H4 (cell line): ENCODE measurements at places on chromosomes 12 and 14. TPM values are rescaled to one million over a fixed set of nuclear protein-coding genes. Genes with fewer than 3 reads are reported as not detected.
A peak's percentile ranks its signal among the peaks of the same experiment; 100 is the strongest.

DNA sequence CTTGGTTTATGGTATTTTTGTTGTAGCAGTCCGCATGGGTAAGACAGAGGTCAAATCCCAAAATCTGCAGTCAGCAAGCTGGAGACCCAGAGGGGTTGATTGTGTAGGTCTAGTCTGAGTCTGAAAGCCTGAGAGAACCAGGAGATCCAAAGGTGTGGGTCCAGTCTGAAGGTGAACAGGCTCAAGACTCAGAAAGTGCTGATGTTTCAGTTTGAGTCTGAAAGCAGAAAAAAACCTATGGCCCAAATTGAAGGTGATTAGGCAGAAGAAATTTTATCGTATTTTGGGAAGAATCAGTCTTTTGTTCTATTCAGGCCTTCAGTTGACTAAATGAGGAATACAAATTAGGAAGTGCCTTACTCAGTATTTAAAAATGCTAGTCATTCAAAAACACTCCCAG lies 807.8 kb upstream of the FOXG1 start:
- no peak for DNase-seq

Gene LMNTD1
- not detected in 2 replicates for total RNA-seq

DNA sequence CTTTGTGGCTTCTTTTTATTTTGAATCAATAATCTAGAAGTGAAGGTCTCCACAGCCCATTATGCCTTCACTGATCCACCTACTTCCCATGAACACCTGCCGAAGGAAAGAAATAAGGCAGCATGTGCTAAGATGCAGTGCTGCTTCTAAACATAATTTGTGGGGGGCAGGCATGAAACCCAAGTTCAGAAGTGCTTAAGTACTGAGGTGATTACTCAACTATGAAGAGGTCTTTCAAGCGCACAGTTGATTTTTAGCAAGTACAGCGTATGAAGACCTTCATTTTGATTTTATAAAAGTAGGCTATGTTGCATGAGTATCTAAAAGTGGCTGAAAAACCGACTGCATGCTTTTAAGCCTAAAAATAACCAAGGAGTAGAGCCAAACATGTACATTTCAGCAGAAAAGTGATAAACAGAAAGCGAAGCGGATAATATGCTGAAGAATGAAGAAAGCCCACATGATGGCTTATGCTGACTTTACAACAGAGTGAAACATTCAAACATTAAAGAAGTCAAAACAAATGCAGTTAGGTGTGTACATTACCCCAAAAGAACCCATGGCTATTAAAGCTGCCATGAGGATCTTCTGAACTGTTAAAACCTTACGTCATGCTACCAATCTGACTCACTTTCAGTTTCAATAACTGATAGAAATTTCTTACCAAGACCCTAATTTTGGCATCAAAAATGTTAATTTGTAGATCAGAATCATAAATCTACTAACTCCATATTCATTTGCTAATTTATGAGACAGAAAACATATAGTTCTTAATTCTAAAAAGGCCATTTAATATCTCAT lies 29.3 kb downstream of the KICS2 start:
- no peak for DNase-seq

Gene AKAP6
- total RNA-seq = 25.9 and 38.6 TPM in 2 replicates

DNA sequence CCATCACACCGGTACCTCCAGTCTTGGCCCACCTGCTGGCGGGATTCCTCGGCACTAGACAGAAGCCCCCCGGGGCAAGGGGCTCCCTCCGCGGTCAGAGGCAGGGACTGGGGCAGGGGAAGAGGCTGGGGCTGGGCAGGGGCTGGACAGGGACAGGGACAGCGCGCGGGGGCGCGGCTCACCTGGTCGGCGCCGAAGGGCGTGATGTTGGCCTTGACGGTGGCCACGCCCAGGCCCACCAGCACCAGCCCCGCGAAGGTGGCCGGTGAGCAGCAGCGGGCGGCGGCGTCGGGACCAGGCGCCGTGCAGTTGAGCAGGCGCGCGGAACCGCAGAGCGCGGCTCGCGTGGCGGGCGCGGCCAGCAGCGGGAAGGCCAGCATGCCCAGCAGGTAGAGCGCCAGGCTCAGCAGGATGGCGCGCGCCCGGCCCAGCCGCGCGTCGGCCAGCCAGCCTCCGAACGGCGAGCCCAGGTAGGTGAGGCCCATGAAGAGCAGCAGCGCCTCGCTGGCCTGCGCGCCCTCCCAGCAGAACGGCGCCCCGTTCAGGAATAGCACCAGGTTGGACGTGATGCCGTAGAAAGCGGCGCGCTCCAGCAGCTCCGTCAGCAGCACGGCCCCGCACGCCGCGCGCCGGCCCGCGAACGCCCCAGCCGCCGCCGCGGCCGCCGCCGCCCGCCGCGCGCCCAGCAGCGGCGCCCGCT lies 392 bp downstream of the SLC15A4 start:
- DNase-seq = no peak

- no peak for DNase-seq
These were observed 169.9 kb upstream of the LHX5 start for GRCh38 chr12:113641426-113642030.

Gene APOLD1
- 2.7 and 3.1 TPM in 2 replicates for total RNA-seq

GRCh38 chr14:93892923-93893558 lies 34.1 kb upstream of the FAM181A start:
- DNase-seq = peak; percentile 25

Gene PRR4
- total RNA-seq = 0.87 and 3.6 TPM in 2 replicates
